ENCODE measurements at places on chromosomes 1 and 21.

GRCh38 chr1:74145086-74145485, 52.9 kb downstream of the LRRIQ3 start:
- H3K4me3 ChIP-seq: no peak overlapping the region
- DNase-seq: no peak
- H3K27ac ChIP-seq: no peak overlapping the region
- H3K4me1 ChIP-seq: no peaks in the 10 kb centered on the region
- H3K27me3 ChIP-seq: no peaks in the 10 kb centered on the region
- H3K36me3 ChIP-seq: no peaks in the 10 kb centered on the region

DNA sequence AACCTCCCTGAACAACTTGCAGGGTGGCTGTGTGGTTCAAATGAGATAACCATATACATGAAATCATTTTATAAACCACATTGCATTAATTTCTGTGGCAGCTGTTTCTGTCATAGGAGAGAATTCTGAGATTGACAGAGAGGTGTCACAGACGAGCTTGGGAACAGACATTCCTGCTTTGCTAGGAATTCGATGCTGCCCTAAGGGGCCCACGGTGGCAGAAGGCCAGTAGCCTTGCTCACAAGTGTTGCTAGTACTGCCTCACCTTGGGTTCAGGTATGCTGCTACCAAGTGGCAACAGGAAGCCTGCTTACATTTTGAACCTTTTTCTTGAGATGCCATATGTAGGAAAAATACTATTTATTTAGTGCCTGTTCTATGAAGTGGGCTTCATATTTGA, 13.4 kb downstream of the KCNA10 start:
- no peaks in the 10 kb centered on the region for H3K4me1 ChIP-seq
- H3K27ac ChIP-seq: no peak overlapping the region
- H3K4me3 ChIP-seq: no peak overlapping the region

- no peak overlapping the region for H3K27ac ChIP-seq
- H3K4me1 ChIP-seq: no peaks in the 10 kb centered on the region
- no peak overlapping the region for H3K4me3 ChIP-seq
- no peaks in the 10 kb centered on the region for H3K36me3 ChIP-seq
These were observed 288.1 kb downstream of the DPYD start for GRCh38 chr1:97632776-97633175.

DNA sequence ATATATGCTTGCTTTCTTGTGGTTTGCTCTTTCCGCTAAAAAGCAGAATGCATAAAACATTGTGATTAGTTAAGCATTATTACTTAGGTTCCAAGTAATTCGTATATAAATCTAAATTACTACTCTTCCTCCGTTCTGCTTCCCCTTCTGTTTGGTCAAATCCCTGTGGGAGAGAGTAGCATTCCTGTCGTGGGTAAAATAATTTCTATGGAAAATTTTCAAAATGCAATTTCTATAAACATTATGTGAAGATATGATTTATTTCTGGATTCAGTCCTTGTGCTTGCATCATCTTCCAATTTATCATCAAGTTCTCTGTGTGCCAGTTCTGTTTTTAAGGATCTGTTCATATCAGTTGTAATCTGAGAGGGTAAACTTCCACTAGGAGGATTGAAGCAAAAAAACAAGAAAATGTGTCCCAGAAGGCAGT, 7.2 kb upstream of the WARS2 start:
- DNase-seq: no peak
- H3K27ac ChIP-seq: no peak overlapping the region
- no peaks in the 10 kb centered on the region for H3K36me3 ChIP-seq
- H3K27me3 ChIP-seq: no peaks in the 10 kb centered on the region
- no peak overlapping the region for H3K4me3 ChIP-seq

GRCh38 chr1:206039046-206039973, 13.7 kb upstream of the RHEX start:
- no peak overlapping the region for H3K4me3 ChIP-seq
- H3K27ac ChIP-seq: no peak overlapping the region
- no peaks in the 10 kb centered on the region for H3K36me3 ChIP-seq
- H3K27me3 ChIP-seq: no peaks in the 10 kb centered on the region
- H3K4me1 ChIP-seq: peaks cover 6% of the 10 kb centered on the region

DNA sequence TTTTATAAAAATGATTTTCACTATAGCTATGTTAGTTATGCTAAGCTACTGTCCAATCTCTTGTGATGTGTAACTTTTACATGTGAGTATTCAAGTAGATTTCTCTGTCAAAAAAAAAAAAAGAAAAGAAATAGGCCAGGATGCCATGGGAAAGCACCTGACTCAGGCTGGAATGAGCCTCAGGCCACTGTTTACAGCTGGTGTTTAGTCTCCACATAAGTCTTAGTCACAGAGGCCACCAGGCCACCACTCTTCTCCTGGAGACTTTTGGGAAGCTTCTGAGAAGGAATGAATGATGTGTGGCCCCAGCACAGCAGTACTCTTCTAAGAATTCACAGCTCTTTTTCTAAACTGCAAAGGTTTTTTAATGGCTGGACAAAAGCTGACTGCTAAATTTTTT, 48.9 kb downstream of the CHML start:
- peaks cover 12% of the 10 kb centered on the region for H3K36me3 ChIP-seq
- no peaks in the 10 kb centered on the region for H3K27me3 ChIP-seq
- H3K4me3 ChIP-seq: no peak overlapping the region
- no peak overlapping the region for H3K27ac ChIP-seq
- no peak for DNase-seq

DNA sequence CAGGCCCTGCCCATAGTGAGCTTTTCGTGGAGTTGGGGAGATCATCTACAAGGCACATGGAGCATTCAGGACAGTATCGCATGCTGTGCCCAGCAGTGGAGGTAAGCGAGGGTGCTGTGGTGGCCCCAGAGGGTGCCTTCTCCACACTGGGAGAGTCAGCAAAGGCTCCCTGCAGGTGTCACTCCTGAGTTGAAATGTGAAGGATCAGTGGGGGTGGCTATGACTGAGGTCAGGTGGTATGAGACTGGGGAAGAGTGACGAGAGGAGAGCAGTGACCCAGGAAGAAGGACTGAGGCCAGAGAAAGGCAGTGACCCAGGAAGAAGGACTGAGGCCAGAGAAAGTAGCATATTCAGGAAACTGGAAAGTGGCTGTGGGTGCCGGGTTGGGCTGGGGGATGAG, 53.0 kb downstream of the SPAG17 start:
- H3K27me3 ChIP-seq: peaks cover 2% of the 10 kb centered on the region
- no peak overlapping the region for H3K27ac ChIP-seq
- no peak overlapping the region for H3K4me3 ChIP-seq
- no peaks in the 10 kb centered on the region for H3K4me1 ChIP-seq
- no peaks in the 10 kb centered on the region for H3K36me3 ChIP-seq
- DNase-seq: no peak

GRCh38 chr1:194296201-194296600, 1109.8 kb upstream of the B3GALT2 start:
- no peak overlapping the region for H3K27ac ChIP-seq
- no peak overlapping the region for H3K4me3 ChIP-seq
- H3K36me3 ChIP-seq: no peaks in the 10 kb centered on the region
- H3K4me1 ChIP-seq: no peaks in the 10 kb centered on the region

DNA sequence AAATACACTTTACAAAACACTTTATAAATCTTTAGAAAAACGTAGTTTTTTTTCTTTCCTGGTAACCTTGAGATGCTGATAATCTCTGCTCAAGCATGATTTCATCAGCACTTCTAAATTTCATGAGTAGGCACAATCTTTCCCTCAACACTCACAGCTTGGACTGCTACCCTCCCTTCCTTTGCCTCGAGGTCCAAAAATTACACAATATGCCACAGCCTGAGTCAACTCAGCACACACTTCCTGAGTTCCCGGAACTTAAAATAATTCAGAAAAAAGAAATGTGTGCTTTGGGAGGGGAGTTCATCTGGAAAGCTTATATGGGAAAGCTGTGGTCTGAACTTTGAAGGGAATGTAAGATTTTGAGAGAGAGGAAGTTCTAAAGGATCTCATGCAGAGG, 5.9 kb downstream of the CLCA2 start:
- H3K36me3 ChIP-seq: no peaks in the 10 kb centered on the region
- H3K27me3 ChIP-seq: no peaks in the 10 kb centered on the region
- no peak overlapping the region for H3K27ac ChIP-seq
- H3K4me3 ChIP-seq: no peak overlapping the region
- no peaks in the 10 kb centered on the region for H3K4me1 ChIP-seq

- no peaks in the 10 kb centered on the region for H3K36me3 ChIP-seq
- no peak for DNase-seq
- H3K4me3 ChIP-seq: no peak overlapping the region
- no peaks in the 10 kb centered on the region for H3K4me1 ChIP-seq
- no peak overlapping the region for H3K27ac ChIP-seq
These were observed 26.2 kb downstream of the MAGI3 start for GRCh38 chr1:113416496-113416895.

- no peak overlapping the region for H3K4me3 ChIP-seq
- H3K36me3 ChIP-seq: no peaks in the 10 kb centered on the region
These were observed 60.8 kb downstream of the TSEN15 start for GRCh38 chr1:184112176-184112948.

- no peaks in the 10 kb centered on the region for H3K36me3 ChIP-seq
- no peak overlapping the region for H3K27ac ChIP-seq
- H3K27me3 ChIP-seq: no peaks in the 10 kb centered on the region
- H3K4me3 ChIP-seq: no peak overlapping the region
- H3K4me1 ChIP-seq: peaks cover 6% of the 10 kb centered on the region
- DNase-seq: no peak
These were observed 106.2 kb downstream of the CACHD1 start for GRCh38 chr1:64575881-64576676.

DNA sequence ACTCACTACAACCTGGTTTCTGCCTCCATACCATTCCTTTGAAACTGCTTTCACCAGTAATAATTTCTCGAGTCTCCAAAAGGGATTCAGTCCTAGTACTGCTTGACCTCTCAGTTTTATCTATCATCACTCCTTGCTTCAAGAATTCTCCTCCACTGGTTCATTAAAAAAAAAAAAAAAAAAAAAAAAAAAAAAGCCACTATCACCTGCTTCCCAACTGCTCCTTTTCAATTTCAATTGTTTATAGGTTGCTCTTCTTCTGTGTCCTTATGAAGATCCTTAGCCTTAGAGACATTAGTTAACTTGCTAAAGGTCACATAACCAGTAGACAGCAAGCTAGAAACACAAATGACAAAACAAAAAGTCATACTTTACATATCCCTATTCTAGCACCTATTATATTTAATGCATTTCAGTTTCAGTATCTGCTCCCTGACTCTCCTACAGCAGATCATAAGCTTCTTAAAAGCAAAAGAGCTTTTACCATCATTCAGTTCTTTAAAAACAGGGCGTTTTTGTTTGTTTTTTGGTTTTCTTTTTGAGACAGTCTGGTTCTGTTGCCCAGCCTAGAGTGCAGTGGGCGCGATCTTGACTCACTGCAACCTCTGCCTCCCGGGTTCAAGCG, 7.1 kb downstream of the NRDC start:
- H3K36me3 ChIP-seq: no peaks in the 10 kb centered on the region
- no peak overlapping the region for H3K27ac ChIP-seq
- H3K4me3 ChIP-seq: no peak overlapping the region
- DNase-seq: no peak
- H3K27me3 ChIP-seq: no peaks in the 10 kb centered on the region

GRCh38 chr1:205440476-205441317, 15.1 kb downstream of the BLACAT1 start:
- peaks cover 7% of the 10 kb centered on the region for H3K27me3 ChIP-seq
- peak; percentile 87 for DNase-seq
- H3K27ac ChIP-seq: peak overlapping the region; percentile 74
- H3K36me3 ChIP-seq: no peaks in the 10 kb centered on the region

- no peak overlapping the region for H3K27ac ChIP-seq
- no peak overlapping the region for H3K4me3 ChIP-seq
These were observed 1419.4 kb downstream of the KCNT2 start for GRCh38 chr1:195188821-195189220.

- H3K4me3 ChIP-seq: no peak overlapping the region
- no peak overlapping the region for H3K27ac ChIP-seq
These were observed 1244.1 kb upstream of the ADGRL4 start for GRCh38 chr1:80250573-80251168.

GRCh38 chr1:76635784-76636183, 231.5 kb upstream of the ST6GALNAC5 start:
- no peaks in the 10 kb centered on the region for H3K36me3 ChIP-seq
- H3K27ac ChIP-seq: no peak overlapping the region
- H3K27me3 ChIP-seq: no peaks in the 10 kb centered on the region
- H3K4me1 ChIP-seq: no peaks in the 10 kb centered on the region
- no peak for DNase-seq
- H3K4me3 ChIP-seq: no peak overlapping the region

- H3K27me3 ChIP-seq: no peaks in the 10 kb centered on the region
- no peak for DNase-seq
- H3K4me1 ChIP-seq: no peaks in the 10 kb centered on the region
- no peaks in the 10 kb centered on the region for H3K36me3 ChIP-seq
- H3K27ac ChIP-seq: no peak overlapping the region
These were observed 322.4 kb upstream of the DEPDC1 start for GRCh38 chr1:68819190-68819829.

DNA sequence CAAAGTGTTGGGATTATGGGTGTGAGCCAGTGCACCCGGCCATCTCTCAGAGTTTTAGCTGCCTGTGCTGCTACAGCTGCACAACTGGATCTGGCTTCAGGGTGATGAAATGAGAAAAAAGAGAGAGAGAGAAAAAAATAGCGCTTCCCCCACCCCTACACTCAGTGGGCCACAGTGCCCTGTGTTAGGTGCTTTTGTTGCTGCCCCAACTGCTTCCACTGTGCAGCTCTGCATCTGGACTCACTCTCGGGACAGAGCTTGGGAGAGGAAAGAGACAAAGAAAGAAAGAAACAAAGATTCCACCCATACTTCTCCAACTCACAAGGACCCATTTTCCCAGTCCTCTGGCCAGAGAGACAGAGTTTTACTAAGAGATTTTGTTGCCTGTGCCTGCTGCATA, 50.4 kb downstream of the INAVA start:
- no peak overlapping the region for H3K4me3 ChIP-seq
- no peaks in the 10 kb centered on the region for H3K4me1 ChIP-seq
- no peak for DNase-seq

- no peaks in the 10 kb centered on the region for H3K36me3 ChIP-seq
- DNase-seq: no peak
- H3K4me1 ChIP-seq: no peaks in the 10 kb centered on the region
- no peak overlapping the region for H3K4me3 ChIP-seq
These were observed 55.1 kb downstream of the PRDX6 start for GRCh38 chr1:173532237-173532636.

DNA sequence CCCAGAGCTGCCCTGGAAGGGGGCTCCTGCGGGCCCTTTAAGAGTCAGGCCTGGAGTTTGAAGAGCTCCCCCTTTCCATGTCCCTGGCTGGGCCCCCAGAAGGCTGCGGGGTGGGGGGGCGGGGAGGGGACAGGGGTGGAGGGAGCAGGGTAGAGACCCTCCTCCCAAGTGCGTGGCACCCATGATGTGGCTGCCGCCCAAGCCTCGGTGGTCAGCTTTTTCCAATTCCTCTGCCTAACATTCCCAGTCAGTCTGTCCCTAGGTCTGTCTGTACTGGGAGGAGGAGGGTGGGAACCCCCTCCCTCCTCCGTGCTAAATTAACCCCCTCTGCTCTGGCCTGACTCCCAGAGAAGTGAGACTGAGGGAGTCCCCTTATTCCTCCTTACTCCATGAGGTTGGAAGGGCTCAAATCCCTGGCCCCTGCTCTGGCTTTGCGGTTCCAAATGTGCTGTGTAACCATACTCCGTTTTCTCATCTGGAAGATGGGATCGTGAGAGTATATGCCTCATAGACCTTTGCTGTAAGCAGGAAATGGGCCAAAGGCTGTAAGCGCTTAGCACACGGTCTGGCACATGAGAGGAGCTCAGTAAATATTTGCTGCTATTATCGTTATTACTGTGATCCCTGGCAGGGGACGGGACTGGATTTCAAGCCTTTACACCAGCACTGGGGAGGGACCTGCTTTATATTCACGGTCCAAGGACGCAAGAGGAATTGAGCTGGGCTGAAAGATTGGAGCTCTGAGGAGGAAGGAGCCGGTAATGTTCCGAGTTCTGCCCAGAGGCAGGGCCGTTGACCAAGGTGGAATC, 658 bp upstream of the COL16A1 start:
- peak overlapping the region; percentile 61 for H3K4me3 ChIP-seq
- peaks cover 49% of the 10 kb centered on the region for H3K4me1 ChIP-seq
- H3K27me3 ChIP-seq: peaks cover 9% of the 10 kb centered on the region
- H3K27ac ChIP-seq: peak overlapping the region; percentile 95
- peak; percentile 81 for DNase-seq
